Thymus (tissue), 14 donors: ENCODE measurements at places on chromosomes 5 and 9.
A peak's percentile ranks its signal among the peaks of the same experiment; 100 is the strongest.

GRCh38 chr9:136312436-136312835 lies 8.5 kb upstream of the CCDC187 start:
- peak; percentile 81 for DNase-seq
- H3K36me3 ChIP-seq, result no peaks in the 10 kb centered on the region
- H3K27ac ChIP-seq, result no peak overlapping the region
- H3K4me3 ChIP-seq, result no peak overlapping the region

- no peak for DNase-seq
- H3K4me1 ChIP-seq, result peaks cover 24% of the 10 kb centered on the region
- H3K4me3 ChIP-seq, result no peak overlapping the region
- H3K36me3 ChIP-seq, result no peaks in the 10 kb centered on the region
- no peaks in the 10 kb centered on the region for H3K27me3 ChIP-seq
Observed at GRCh38 chr5:171965745-171966144, 40.7 kb downstream of the FBXW11 start.

GRCh38 chr5:87231037-87231808 lies 36.5 kb upstream of the RASA1 start:
- H3K27me3 ChIP-seq, result no peaks in the 10 kb centered on the region
- no peak overlapping the region for H3K27ac ChIP-seq
- no peaks in the 10 kb centered on the region for H3K36me3 ChIP-seq
- no peaks in the 10 kb centered on the region for H3K4me1 ChIP-seq

GRCh38 chr5:86463339-86463738 lies 154.4 kb upstream of the COX7C start:
- no peak overlapping the region for H3K27ac ChIP-seq
- H3K27me3 ChIP-seq, result no peaks in the 10 kb centered on the region
- H3K4me1 ChIP-seq, result no peaks in the 10 kb centered on the region
- H3K4me3 ChIP-seq, result no peak overlapping the region

GRCh38 chr9:117796681-117797080 lies 92.5 kb downstream of the TLR4 start:
- H3K36me3 ChIP-seq, result no peaks in the 10 kb centered on the region
- H3K27me3 ChIP-seq, result no peaks in the 10 kb centered on the region
- DNase-seq, result no peak
- no peak overlapping the region for H3K27ac ChIP-seq
- no peaks in the 10 kb centered on the region for H3K4me1 ChIP-seq
- H3K4me3 ChIP-seq, result no peak overlapping the region

GRCh38 chr5:150527038-150527437 lies 19.1 kb downstream of the NDST1 start:
- H3K27me3 ChIP-seq, result no peaks in the 10 kb centered on the region
- DNase-seq, result no peak
- H3K4me3 ChIP-seq, result no peak overlapping the region
- no peaks in the 10 kb centered on the region for H3K4me1 ChIP-seq
- no peak overlapping the region for H3K27ac ChIP-seq

GRCh38 chr9:3646226-3646625 lies 120.4 kb upstream of the RFX3 start:
- H3K4me1 ChIP-seq, result no peaks in the 10 kb centered on the region
- H3K36me3 ChIP-seq, result no peaks in the 10 kb centered on the region
- no peak for DNase-seq
- H3K27ac ChIP-seq, result no peak overlapping the region
- H3K27me3 ChIP-seq, result no peaks in the 10 kb centered on the region

- H3K36me3 ChIP-seq, result no peaks in the 10 kb centered on the region
- H3K4me1 ChIP-seq, result no peaks in the 10 kb centered on the region
- no peak for DNase-seq
- no peak overlapping the region for H3K27ac ChIP-seq
- no peaks in the 10 kb centered on the region for H3K27me3 ChIP-seq
- no peak overlapping the region for H3K4me3 ChIP-seq
Observed at GRCh38 chr5:94024620-94025019, 283.2 kb upstream of the POU5F2 start.

GRCh38 chr5:73701566-73701965 lies 75.6 kb downstream of the ARHGEF28 start:
- no peaks in the 10 kb centered on the region for H3K27me3 ChIP-seq
- no peak for DNase-seq
- no peaks in the 10 kb centered on the region for H3K36me3 ChIP-seq
- H3K27ac ChIP-seq, result no peak overlapping the region
- H3K4me1 ChIP-seq, result no peaks in the 10 kb centered on the region
- H3K4me3 ChIP-seq, result no peak overlapping the region
